Stomach (tissue), 19 donors: ENCODE measurements at places on chromosomes 4 and X. TPM values are rescaled to one million over a fixed set of nuclear protein-coding genes. Genes with fewer than 3 reads are reported as not detected.

GABRE gene
- 1,253 TPM for total RNA-seq

GRCh38 chr4:102447413-102447812, 53.7 kb upstream of the NFKB1 start:
- no peaks in the 10 kb centered on the region for H3K36me3 ChIP-seq
- H3K4me3 ChIP-seq: no peak overlapping the region
- no peaks in the 10 kb centered on the region for H3K27me3 ChIP-seq
- H3K4me1 ChIP-seq: no peaks in the 10 kb centered on the region
- H3K27ac ChIP-seq: no peak overlapping the region

DNA sequence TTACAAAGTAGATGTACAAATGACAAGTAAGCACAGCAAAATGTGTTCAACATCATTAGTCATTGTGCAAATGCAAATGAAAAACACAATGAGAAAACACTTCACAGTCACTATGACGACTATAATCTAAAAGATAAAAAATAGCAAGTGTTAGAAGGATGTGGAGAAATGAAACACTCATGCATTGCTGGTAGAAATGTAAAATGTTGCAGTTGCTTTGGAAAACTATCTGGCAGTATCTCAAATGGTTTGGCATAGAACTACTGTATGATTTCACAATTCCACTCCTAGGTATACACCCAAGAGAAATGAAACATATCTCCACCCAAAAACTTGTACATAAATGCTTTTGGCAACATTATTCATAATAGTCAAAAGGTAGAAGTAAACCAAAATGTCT, 459.7 kb upstream of the TRAM1L1 start:
- no peaks in the 10 kb centered on the region for H3K27me3 ChIP-seq
- H3K27ac ChIP-seq: no peak overlapping the region
- H3K36me3 ChIP-seq: no peaks in the 10 kb centered on the region

DNA sequence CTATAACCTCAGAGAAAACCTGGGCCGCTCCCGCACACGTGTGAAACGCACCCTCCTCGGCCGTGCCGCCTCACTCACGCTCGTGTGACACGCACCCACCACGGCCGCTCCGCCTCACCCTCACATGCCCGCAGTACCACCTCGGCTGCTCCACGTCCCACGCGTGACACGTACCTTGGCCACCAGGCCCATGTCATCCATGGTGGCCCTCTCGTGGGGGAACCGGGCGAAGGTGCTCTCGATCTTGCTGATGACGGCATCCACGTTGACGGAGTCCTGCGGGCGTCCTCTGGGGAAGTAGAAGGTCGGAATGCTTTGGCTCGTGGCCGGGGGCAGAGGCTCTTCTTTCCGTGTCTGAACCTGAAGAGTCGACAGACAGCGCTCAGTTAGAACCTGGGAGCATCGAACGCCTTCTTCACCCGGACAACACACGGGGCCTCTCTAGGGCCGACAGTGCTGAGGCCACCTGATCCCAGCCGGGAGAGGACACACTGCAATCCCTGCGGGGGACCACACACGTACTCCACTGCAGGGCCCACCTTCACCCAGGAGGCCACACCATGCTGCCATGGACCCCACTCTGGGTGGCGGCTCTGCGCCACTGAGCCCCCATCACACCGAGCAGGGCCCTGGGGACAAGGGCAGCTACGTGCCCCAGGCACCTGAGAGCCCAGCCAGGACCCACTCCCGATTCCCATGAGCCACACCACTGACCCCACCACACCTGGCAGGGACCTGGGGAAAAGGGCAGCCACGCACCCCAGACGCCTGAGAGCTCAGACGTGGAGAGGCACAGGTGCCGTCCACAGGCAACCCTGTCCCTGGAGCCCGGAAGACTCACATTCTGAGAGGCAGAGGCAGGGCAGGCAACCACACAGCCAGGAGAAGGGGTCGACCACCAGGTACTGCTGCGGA, 25.2 kb downstream of the PPP2R3B start:
- H3K27me3 ChIP-seq: no peaks in the 10 kb centered on the region
- H3K36me3 ChIP-seq: peaks cover 3% of the 10 kb centered on the region
- no peak for DNase-seq
- H3K27ac ChIP-seq: no peak overlapping the region
- no peaks in the 10 kb centered on the region for H3K4me1 ChIP-seq
- no peak overlapping the region for H3K4me3 ChIP-seq

DNA sequence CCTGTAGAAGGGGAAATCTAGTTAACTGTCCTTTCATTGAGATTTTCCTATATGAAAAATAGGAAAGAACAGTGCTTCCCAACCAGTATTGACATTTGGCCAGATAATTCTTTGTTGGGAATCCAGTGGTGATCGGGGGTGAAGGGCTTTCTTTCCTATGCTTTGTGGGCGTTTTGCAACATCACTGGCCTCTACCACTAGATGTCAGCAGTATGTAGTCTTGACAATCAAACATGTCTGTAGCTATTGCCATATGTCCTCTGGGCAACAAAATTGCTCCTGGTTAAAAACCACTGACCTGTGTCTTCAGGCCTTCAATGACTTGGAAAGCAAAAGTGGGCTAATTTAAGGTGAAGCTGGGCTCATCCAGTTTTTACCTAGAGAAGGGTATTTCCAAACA, 658.5 kb downstream of the DACH2 start:
- no peaks in the 10 kb centered on the region for H3K36me3 ChIP-seq
- H3K4me3 ChIP-seq: no peak overlapping the region
- H3K27ac ChIP-seq: no peak overlapping the region
- H3K4me1 ChIP-seq: no peaks in the 10 kb centered on the region

UGT2A1 gene
- not detected for total RNA-seq

FRMD7 gene
- total RNA-seq: not detected

BST1 gene
- not detected for total RNA-seq
